Renal cortical epithelial cell (primary cell): ENCODE measurements at places on chromosomes 6 and 20.

GRCh38 chr20:4050203-4050980, 35.0 kb upstream of the RNF24 start:
- DNase-seq = no peak

DNA sequence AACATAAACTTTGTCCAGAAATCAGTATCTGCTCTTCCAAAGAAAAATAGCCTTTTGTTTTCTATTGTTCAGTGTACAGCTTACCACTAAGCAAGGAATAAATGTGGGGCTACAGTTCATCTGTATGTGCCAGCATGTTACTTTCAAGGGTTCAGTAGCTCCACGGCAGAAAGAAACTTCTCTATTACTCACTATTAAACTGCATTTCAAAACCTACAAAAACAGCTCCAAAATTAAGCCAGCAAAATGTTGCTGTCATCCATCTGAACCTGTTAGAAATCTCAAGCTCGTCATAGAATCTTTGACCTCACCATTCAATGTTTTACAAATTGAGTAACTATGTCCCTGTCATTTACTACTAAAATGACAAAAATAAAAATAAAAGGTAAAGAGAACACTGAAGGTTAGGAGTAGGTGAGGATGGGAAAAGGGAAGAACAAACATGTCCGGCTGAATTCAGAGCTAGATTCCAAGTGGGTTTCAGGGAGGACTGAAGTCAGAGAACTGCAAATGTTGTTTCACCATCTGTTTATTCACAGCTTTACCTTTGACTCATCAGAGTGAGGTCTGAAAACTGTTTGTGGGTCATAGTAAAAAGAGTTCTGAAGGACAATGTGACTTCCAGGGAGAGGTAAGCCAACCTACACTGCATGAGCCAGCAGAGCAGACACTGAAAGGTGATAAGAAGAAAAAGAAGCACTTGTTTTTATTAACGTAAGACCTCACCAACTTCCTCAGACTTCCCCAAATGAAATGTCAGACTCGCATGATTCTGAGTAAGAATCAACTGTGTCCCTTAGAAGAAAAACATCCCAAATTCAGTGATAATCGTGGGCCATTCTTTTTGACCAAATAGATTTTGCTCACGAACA, 62.0 kb downstream of the ATXN1 start:
- peak; percentile 83 for DNase-seq

DNA sequence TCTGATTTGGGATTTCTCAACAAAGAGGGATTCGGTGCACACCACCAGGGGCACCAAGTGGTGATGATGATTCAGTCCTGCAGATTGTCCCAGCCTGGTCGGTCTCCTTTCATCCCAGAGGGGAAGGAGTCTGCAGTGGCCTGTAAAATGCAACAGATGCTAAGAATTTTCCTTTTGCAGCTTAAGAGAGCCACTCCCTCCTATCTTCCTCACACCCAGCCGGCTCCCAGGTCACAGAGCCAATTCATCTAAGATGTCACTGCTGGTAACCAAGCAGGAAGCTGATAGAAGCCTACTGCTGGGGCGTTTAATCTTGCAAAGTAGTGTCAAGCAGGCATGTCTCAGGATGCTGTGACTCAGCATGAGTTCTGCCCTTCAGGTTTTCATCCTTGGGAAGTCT, 203.8 kb upstream of the LRFN2 start:
- DNase-seq = peak; percentile 27

GRCh38 chr6:136059308-136059707, 190.8 kb downstream of the MTFR2 start:
- no peak for DNase-seq

DNA sequence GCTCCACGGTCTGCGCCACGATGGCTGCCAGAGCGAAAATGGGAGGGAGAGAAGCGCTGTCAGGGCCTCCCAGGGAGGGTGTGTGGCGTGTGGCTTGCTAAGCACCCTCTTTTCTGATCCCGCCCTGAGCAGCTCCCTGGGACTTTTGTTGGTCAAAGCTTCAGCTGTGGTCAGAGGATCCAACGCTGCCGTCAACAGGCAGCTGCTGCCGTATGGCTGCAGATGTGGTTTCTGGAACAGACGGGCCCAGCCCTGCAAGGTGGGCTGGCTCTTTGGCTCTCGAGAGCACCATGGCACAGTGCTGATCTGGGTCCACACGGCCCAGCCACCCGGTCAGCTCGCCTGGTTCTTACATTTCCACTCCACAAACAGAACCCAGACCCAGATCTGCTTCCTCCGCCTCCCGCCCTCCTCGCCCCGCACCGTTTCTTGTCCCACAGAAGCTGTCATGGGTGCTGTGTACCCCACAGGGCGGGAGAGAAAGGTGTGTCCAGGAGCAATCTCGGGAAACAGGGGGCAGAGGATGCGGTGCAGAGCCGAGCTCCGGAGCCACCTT, 86.0 kb upstream of the BHLHE23 start:
- DNase-seq = no peak

DNA sequence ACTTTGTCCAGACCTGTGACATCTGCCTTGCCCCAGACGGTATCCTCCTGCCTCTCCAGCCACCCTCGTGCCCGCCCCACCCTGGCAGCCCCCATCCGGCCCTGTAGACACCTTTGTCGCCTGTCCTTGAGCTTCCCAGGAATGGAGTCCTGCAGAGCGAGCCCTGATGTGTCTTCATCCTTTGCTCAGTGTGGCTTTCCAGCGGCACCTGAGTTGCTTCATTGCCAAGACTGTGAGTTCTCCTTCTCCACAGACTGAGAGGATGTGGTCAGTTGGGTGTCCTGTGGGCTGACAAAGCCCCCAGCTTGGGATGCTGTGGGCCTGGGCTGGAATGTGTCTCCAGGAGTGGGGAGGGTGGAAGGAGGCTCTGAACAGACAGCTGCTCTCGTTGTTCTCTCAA, 1.7 kb upstream of the CST4 start:
- no peak for DNase-seq

DNA sequence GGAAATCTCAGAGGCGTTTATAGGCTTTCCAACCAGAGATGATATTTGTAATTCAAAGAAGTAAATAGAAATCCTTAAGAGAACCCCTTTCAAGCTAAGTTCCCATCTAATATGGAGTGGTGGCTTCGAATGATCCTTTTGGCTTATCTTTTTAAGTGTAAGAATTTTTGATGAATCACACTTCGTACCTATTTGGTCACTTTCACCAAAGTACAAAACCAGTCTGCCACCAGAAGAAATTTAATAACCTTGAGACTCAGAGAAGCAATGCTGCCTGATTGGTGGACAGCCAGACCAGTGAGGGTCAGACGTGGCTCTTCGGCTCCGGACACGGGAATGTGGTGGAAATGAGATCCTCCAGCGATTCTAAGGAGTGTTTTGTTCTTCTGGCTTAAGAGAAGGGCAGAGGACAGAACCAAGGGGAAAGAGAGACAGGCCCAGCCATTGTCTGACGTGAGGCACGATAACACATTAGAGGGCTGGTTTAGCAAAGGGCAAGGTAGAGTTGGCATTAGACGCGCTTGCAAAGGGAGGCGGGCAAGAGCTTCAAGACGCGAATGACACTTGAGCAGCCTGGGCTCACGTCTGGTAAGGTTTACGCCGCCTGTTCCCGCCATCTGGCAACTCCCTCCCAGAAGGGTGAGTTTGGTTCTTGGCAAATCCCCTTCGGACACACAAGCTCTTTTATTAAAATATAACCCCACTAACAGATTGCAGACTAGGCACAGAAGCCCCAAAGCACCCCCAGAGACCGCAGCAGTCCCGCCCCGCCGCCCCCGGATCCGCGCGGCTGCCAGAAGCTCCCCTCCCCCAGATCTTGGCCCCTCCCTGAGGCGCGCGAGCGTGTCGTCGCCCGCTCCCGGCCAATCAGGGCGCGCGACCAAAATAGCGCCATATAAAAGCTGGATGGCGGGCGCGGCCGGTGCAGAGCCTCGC, 50.0 kb upstream of the EZR start:
- DNase-seq = peak; percentile 86

- no peak for DNase-seq
Measured at GRCh38 chr6:134307870-134308269, 10.0 kb downstream of the SGK1 start.

DNA sequence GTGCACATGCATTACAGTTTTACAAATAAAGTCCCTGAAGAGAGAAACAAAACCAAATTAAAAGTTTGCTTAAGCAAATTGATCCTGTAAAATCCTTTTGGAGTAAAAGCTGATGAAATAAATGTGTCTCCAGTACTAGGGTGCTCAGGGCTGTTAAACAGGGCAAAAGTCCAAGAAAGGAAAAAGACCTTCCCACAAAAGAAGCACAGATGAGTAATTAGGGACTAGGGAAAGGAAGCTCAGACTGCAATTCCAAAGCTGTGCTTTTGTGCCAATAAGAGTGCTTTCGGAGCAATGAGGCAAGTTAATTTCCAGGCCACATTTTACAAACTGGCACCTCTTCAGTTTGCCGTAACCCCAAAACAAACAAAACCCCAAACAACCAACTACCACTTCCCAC, 10.4 kb upstream of the RNF182 start:
- peak; percentile 53 for DNase-seq

DNA sequence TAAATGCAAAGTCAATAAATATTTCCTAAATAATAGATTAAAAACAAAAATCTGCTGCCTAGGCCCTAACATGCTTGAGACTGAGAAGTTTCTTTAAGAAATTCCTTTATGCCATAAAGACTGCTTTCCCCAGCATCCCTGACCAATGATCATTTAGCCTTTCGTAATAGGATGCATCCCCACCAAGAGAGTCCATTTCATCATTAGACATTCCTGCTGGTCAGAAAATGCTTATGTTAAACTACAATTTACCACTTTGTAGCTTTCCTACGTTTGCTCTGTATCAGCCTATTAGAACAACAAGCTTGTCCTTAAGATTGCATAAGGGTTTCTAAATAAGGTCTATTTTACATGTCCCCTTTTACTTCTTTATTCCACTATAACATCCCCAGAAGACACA, 59.8 kb upstream of the HSF2 start:
- no peak for DNase-seq

GRCh38 chr20:21237956-21238799, 65.0 kb upstream of the XRN2 start:
- no peak for DNase-seq

DNA sequence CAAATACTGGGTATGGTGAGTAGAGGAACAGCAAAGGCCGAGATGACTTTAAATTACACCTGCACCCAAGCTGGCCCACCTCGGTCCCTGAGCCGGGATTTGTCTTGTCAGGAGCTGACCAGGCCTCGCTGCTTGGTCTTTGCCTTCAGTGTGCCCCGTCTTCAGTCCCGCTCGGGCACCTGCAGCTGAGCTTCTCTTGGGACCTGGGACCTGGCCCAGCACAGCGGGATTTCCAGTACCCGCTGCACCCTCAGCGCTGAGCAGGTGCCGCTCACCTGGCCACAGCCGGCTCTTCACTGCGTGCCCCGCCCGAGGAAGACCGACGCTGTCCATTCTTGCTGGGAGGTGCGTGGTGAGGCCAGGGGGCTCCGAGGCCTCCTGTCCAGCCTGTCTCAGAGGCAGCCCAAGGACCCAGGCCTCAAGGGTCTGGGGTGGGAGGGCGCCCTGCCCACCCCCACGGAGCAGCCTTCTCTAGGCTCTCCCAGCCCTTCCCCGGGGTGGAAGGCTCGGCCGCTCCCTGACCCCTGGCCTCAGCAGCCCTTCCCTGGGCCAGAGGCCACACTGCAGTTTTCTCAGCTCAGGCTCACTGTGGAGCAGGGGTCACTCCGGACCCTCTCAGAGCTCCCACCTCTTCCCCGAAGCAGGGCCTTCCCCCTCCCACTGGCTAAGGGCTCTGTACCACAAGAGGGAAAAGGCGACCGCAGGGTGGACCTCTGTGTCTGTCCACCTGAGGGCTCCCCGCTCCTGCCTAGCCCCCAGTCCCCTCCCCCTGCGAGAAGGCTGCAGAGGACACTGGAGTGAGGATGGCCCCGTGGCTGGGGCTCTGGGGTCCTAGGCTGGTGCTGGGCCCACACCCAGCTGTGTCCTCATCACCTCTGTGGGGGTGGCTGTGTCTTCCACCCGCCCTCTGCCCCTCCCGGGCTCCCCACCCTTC, 119.3 kb downstream of the RNASET2 start:
- no peak for DNase-seq

DNA sequence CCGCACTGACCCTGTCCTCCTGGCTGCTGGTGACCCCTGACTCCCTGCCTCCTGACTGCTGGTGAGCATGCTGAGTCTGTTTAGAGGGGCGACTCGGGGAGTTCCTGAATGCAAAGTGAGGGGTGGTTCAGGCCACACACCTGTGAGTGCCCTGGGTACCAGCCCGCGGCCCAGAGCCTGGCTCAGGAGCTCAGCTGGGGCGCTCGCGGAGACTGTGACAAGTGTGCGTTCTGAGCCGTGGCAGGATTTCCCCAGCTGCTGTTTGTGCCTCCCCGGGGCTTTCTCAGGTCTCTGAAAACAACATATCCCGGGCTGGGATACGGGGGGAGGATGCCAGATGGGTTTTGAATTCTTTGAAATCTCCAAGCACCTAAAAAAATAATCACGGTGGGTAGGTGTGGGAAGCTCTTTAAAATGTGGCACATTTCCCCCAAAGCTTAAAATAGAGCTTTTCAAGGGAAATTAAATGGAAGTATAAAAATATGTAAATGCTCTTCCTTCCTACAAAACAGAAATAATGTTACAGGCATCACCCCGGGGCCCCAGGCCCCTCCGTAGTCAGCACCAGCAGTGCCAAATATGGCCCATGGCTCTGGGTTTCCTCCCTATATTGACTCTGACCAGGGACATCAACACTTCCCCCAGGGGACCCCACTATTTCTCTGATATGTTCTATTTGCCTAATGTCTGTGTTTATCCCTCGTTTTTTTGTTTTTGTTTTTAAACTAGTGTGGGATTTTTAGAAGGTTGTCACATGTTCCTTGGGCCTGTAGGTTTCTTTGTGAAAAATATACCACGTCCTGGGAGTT, 49.9 kb upstream of the TAGAP start:
- no peak for DNase-seq

DNA sequence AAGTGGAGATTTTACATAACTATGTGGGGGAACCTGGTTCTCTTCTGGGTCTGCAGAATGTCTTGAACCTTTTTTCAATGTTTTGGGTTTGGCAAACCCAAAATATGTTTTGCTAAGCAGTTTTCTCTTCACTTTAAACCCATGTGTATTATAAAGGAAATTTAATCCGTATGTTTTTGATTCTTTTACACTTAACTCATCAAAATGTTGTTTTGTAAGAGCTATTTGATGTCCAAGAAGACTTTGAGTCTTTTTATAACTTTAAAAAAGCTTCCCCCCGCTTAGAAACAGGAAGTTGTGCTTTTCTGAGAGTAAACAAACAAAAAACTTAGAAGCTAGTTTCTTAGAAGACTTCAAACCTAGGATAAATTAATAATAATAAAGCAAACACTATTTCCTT, 81.9 kb upstream of the CEP162 start:
- no peak for DNase-seq

- no peak for DNase-seq
Measured at GRCh38 chr6:116406678-116407345, 36.1 kb downstream of the DSE start.
